ENCODE measurements at places on chromosomes 13 and 19.

DNA sequence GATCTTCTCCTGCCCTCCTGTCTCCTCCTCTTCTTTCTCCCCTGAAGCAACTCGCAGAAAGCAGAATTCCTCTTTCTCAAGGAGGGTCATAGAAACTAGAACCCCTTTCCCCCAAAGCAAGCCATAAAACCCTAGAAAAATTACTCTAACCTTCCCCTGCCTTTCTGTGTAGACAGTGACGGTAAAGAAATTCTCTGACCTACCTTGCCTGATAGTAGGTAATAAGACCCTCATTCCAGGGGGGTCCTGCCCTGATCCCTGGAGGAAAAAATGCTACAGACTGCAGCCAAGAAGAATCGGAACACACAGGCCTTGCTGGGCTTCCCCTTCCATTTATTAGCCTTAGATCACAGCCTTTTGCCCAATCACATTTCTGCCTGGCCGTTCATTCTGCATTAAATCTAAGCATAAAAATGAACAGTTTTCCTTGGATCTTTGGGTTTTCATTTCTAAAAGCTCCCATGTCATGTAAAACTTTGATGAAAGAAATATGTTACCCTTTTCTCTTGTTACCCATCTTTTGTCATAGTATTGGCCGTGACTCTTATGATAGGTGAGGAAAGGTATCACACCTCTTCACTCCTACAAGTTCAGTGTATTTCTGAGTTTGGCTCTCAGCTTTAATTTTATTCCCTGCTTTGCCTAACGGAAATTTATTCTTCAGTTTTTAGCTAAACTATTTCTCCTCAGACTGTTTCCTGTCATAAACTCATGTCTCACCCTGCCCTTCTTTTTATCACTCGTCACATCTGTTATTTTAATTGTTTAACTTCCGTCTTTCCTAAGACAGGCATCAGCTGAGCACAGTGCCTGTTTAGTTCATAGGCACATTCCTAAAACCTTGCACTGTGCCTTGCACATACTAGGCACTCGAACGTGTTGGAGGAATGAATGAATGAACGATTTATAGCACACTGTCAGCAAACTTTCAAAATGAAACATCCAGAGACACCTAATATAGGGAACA lies 20.4 kb upstream of the CPB2 start:
- DNase-seq = no peak

DNA sequence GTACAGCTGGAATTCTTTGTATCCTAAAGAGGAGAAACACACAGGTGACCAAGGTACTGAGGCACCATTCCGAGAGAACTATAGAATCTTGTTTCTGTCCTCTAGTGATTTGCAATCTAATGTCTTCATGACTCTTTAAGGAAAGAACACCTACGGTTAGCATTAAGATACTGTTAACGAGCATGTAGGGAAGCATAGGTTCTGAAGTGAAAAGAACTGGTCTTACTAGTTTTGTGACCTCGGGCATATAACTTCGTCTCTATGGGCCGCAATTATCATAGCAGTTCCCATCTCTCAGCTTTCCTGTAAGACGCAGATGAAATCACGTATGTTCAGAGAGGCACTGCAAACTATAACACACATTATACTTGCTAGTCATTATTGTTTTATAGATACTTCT lies 193.0 kb upstream of the NBEA start:
- no peak for DNase-seq

DNA sequence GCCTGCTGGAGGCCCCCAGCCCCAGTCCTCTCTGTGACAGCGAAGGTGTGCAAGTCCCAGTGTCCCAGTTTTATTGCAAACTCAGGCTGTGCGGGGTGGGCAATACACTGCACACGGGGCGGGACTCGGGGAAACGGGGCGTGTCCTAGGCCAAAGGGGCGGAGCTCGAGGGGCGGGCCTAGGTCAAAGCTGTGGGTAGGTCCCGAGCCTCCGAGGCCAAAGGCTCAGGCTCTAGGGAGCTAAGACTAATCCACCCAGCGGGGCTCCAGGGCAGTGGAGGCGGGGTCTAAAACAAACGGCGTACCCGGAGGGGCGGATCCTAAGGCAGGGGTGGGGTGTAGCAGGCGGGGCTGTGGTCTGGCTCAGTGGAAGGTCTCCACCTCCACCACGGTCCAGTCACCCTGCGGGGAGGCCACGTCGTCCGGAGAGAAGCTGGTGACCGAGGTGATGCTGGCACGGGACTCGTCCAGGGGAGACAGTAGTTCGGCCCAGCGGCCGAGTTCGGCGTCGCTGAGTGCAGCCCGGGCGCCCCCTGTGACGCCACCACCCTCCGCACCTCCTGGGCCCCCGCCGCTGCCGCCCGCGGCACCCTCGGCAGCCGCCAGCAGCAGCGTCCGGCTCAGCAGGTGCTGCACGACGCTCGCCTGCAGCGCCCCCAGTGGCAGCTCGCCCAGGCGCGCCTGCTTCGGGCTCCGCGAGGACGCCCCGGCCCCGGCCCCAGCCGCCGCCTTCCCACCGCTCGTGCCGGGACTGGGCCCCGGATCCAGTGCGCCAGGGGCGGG lies 5.3 kb downstream of the PRR36 start:
- DNase-seq = no peak

GRCh38 chr13:78085434-78086225 lies 167.0 kb upstream of the EDNRB start:
- DNase-seq = no peak

DNA sequence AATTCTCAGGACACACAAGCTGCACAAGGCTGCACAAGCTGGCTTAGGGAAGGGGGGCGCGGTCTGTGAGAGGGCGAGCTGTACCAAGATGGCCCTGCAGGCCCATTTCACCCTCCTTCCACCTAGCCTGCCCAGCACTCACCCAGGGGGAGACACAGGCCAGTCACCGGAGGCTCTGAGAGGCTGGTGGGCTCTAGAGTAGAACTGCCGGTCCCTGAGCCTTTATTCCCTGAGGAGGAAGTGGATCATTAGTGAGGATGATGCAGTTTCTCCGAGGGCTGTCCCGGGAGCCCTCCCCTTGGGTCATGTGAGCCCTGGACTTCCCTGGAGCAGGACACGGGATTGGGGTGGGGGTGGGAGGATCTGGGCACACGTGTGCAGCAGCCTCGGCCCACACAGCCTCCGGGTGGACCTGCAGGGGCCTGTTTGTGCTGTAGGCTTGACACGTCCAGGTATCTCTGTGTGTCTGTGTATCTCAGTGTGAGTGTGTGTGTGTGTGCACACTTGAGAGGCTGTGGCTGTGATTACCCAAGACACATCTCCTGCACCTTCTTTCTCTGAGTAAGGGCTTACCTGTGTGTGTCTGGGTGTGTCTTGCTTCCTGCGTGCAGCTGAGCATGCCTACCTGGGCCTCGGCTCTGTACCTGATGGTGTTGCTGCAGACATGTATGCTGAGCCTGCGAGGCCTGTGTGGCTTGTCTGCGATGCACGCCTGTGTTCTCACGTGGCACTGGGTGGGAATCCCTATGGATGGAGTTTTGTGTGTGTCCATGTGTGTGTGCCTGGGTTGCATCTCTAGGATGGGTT lies at the start of gene ACP5:
TSS of gene ACP5 (minus strand) at position 195 of the 807 bp plus-strand sequence. CDS start 328 bp downstream, outside the sequence.
- DNase-seq = peak; percentile 32

DNA sequence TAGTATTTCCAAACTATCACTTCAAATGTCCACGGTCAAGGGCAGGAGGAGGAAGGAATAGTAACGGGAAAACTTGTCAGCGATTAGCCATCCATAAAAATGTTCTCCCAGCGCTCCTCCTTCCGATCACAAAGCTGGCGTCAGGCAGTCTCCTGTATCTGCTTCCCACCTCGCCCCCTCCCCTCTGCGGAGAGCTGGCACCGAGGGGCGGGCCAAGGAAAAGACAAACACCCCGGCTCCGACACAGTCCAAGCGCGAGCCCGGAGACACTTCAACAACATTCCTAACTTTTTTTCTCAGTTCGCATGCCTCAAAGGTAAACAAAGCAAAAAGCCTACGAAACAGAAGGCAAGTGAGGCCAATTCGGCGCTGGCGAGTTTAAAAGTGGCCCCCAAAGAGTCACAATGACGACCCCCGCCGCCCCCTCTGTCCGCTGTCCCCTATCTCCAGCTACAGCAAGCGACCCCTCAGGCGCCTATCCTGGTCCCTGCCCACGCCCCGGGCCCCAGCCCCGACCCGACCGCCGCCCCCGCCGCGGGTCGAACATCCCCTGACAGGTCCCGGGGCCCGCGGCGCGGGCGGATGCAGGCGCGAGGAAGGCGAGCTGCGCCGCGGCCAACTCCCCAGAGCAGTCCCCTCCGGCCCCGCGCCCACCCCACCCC lies 736 bp downstream of the SMAD9 start:
- DNase-seq = peak; percentile 80

DNA sequence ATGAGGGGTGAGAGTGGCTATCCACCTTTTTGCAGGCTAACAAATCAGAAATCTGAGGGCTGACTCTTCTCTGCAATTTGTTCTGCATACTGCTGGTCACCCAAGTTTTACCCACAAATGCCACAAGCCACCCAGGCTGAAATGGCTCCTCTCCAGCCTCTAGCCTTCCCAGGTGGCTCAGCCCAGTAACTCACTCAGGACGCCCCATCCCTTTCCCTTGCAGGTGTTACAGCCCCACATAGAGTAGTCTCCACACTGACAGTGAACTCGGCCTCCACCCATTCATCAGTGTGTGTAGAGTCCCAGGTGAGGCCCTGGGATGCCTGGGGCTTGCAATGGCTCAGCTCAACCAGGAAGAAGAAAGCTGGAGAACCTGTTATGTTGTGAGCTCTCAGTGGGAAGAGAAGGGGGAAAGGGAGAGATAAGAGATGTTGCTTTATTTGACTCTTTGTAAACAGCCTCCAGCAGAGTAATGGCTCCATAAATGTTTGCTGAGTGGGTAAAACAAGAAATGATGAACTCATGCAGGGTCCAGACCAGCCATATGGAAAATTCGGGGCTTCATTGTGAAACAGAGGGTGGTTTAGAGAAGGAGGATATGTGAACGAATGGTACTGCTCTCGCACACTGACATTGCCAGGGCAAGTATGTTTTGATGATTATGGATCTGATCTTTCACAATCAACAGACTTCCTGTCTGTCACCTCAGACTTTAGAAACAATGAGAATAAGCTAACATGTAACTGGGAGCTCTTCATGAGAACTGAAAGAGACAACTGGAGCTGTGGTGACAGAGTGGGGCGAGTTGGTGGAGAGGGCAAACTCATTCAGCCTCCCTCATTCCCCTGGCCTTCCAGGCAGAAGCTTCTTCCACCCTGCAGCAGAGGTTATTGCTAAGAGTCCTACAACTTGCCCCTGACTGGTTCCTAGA lies 74.2 kb upstream of the RFC3 start:
- DNase-seq = no peak

- no peak for DNase-seq
These were observed 7.7 kb downstream of the NFILZ start for GRCh38 chr19:8638078-8638619.

- no peak for DNase-seq
These were observed 639 bp downstream of the STARD13 start for GRCh38 chr13:33284916-33285315.

DNA sequence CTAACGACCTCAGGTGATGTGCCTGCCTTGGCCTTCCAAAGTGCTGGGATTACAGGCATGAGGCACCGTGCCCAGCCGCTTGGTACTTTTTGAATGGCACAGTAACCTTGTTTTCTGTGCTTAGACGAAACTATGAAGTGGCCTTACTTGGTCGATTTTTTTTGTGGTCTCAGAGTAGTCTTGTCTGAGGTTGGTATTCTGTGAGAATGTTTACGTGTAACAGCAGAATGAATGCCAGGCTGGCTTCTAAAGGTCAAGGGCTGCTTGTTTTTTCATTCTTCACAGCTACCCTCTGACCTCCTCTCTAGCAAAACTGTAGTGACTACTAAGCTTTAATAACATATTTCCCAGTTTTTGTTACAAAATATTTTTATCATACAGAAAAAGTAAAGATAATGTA lies 313.3 kb downstream of the GPC6 start:
- DNase-seq = no peak

- DNase-seq = no peak
These were observed 5.8 kb downstream of the ZNF444 start for GRCh38 chr19:56146904-56147303.

GRCh38 chr19:55289117-55289796 lies 5.5 kb downstream of the BRSK1 start:
- DNase-seq = no peak

DNA sequence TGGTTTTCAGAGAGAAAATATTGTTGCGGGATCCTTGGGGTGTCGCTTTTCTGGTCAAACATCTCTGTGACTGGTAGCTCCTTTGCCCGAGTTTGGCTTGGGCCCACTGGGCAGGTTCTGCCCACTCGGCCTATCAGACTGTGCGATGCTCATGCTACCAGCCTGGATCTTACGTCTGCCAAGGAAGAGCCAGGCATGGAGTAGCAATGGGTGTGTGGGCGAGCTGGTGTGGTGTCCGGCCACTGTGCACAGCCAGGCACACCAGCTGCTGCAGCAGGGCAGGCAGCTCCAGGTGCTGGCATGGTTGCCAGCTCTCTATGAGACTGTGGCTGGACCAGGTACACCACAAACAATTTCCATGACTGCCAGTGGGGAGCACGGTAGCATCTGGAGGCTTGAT lies 1351.8 kb upstream of the PCDH20 start:
- DNase-seq = peak; percentile 10

- no peak for DNase-seq
These were observed 12.0 kb upstream of the TNFSF11 start for GRCh38 chr13:42561752-42562467.

GRCh38 chr19:3736106-3736724 lies 25.3 kb downstream of the APBA3 start:
- DNase-seq = no peak

- no peak for DNase-seq
These were observed 96.3 kb upstream of the UBAC2 start for GRCh38 chr13:99104396-99104795.

- no peak for DNase-seq
These were observed 43.0 kb upstream of the LRCH1 start for GRCh38 chr13:46509981-46510380.

GRCh38 chr19:45812297-45812696 lies 2.8 kb downstream of the RSPH6A start:
- no peak for DNase-seq

DNA sequence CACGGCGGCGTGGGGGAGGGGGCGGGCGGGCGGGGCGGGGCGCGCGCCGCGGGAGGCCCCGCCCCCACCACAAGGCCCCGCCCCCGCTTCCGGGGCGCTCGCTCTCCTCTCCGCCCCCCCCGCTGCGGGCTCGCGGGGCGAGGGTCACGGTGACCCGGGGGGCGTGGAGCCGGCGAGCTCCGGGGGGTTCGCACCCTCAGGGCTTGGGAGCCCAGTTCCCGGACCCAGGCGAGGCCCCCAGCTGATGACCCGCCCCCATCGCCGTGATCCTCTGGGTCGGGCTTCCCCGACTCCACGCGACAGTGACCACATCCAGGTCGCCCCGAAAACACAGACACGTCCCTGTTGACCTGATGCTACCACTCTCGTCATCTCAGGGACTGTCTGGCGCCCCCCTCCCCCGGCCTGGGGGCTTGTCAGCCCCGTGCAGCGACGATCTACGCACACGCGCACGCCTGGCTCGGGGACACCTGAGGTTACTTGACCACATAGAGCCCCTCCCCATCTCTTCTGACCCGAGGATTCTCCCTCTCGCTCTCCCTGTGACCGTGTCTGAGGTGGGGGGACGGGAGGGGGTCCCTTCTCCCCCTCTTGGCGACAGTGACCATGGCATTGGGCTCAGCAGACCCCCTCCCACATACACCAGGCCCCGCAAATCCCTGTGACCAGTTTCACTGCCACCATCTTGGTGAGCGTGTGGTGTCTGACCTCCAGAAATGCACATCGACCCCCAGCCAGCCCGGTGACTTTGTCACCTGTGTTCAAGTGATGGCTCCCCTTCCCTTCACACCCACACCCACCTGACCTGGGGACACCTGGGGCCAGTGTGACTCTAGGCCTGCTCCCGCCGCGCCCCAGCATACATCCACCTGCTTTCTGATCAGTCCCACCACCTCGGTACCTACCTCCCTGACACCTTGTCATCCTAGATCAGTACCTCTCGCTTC lies 670 bp downstream of the MAP2K7 start:
- peak; percentile 43 for DNase-seq
